NCI-H446 (cell line): ENCODE measurements at places on chromosomes 5 and 9.

GRCh38 chr9:12670006-12670405 is 23.2 kb upstream of the TYRP1 start:
- no peak for DNase-seq

- no peak for DNase-seq
Measured at GRCh38 chr5:72456391-72457074, 50.7 kb downstream of the ZNF366 start.

DNA sequence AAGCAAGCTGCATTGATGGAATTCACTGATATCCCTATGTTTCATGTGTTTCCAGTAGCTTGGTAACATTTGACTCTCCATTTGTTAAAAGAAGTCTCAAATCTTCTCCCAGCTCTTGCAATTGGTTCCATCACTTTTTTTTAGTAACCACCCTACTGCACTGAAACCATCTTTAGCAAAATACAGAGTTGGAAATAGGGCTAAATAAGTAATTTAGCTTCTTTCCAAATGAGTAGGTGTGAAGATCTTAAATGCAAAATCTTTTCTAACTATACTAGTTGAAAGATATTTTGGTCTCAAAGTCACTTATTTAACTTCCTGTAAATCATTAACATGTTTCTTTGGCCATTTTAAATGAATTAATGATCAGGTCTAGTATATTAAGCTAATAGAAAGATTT is 138.1 kb downstream of the DIRAS2 start:
- DNase-seq: no peak

- DNase-seq: no peak
Measured at GRCh38 chr9:129891569-129891968, 56.3 kb downstream of the USP20 start.

- no peak for DNase-seq
Measured at GRCh38 chr9:121478816-121479676, 20.6 kb downstream of the GGTA1 start.

DNA sequence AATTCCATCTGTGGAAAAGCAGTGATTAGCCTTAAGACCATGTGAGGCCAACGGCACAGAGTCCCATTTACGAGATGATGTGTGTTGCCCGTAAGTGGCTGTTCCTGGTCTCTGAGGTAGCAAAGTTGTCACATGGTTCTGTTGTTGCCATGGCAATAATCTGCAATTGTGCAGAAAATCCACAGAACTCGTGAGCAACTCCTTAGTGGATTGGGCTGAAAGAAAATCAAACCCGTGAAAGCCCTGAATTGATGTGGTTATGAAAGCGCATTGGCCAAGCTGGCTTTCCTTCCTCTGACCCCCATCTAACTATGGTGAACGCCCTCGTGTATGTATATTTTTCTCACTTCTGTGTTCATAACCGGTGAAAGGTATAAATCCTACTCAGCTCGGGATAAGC is 614.7 kb downstream of the EBF1 start:
- DNase-seq: no peak

DNA sequence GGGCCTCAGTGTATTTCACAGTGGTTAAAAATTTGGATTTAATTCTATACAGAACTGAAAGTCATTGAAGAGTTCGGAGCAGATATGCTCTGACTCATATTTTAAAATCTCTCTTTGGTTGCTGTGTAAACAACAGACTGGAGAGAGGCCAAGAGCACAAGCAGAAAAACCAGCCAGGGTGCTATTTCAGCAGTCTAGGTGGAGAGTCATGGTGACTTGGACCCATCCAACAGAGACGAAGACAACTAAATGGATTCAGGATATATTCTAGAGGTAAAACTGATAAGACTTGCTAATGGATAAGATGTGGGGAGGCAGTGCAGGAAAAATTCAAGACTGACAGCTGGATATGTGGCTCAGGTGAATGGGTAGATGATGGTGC is 168.9 kb downstream of the MAPKAP1 start:
- DNase-seq: peak; percentile 53

DNA sequence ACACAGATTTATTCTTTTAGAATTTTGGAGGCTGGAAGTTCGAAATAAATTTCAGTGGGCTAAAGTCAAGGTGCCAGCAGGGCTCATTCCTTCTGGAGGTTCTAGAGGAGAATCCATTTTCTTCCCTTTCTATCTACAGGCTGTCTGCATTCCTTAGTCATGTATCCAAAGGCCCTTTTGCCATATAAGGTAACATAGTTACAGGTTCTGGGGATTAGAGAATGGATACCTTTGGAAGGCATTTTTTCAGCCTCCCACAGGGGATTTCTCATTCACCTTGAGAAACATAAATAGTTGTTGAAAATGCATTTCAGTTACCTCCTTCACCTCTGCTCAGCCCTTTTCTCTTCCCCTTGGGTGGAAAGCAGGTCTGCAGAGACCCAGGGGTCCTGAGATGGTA is 280.0 kb upstream of the MAP3K1 start:
- no peak for DNase-seq

GRCh38 chr5:124457101-124457500 is 289.3 kb downstream of the ZNF608 start:
- DNase-seq: no peak

DNA sequence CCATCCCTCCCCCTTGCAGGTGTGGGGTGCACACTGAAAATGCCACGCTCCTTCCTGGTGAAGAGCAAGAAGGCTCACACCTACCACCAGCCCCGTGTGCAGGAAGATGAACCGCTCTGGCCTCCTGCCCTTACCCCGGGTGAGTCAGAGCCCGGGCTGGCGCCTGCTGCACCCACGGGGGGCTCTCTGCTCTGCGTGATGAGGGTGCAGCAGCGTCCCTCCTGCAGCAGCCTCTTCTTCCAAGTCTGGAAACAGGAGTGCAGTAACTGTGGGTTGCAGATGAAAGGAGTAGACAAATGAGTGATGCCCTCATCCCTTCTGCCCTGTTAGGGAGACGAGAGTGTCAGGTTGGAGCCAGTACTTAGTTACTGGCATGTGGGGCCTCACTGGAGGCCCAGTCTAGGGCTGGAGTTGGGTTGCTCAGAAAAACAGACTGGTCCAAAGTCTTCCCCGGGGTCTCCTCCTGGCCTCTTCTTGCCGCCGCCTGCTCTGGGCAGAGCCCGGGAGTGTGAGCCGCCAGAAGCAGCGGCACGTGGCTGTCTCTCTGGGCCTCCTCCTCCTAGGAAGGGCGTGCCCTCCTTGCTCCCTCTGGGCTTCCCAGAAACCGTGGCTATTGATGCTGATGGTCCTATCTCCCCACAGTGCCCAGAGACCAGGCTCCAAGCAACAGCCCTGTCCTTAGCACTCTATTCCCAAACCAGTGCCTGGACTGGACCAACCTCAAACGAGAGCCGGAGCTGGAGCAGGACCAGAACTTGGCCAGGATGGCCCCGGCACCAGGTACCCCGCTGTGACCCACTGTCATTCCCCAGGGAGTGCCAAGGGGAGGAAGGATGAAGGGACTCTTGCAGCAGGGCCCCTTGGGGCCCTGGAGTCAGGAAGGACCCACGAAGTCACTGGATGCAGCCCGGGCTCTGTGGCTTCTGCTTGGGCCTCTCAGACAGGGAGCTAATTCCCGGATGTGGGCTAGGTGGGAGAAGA is 8.4 kb downstream of the GFI1B start:
- no peak for DNase-seq

DNA sequence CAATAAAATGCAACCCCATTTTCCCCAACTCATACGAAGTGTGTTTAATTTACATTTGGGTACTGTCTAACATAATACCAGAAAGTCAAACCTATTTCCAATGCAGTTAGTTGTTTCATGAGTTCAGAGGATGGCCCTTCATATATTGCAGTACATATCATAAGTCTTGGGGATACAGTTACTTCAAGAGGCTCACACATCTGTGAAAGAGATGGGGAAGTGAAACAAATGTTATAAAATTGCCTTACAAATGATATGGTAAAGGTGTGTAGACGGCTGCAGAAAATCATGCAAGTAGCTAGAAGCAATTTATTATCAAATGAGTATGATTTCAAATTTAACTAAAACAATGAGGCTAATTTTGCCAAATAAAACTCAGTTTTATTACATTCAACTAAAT is 219.0 kb upstream of the CDH12 start:
- DNase-seq: no peak

GRCh38 chr5:433836-434235 is 9.1 kb upstream of the EXOC3 start:
- no peak for DNase-seq

DNA sequence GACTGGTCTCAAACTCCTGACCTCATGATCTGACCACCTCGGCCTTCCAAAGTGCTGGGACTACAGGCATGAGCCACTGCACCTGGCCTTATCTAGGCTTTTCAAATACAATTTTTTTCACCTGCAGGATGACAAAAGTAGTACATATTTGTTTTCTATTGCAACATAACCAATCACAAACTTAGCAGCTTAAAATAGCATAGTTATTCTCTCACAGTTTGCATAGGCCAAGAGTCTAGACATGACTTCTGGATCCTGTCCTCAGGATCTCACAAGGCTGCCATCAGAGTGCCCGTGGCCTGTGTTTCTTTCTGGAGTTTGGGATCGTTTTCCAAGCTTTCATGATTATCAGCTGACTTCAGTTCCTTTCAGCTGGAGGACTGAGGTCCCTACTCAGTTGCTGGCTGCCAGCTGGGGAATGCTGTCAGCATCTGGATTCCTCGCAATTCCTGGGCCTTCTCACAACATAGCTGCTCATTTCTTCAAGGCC is 348.9 kb downstream of the ARHGEF28 start:
- no peak for DNase-seq

GRCh38 chr5:94778299-94778698 is 159.8 kb downstream of the SLF1 start:
- DNase-seq: no peak

DNA sequence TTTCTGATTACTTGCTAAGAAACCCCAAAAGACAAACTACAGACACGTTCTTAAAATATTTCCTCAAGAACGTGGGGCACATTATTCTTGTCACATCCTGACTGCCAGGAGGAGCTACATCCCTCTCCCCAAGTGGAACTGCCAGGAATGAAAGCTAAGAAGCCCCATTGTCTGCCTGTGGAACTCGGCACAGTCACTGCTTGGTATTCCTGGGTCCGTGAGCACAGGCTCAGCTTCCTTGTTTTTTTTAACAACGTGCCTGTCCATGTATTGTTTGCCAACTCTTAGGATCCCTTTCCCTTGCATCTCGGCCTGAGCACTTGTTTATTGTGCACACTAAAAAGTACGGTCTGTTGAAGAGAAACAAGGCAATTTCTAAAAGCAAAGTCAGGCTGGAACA is 47.0 kb upstream of the SELENOP start:
- no peak for DNase-seq

- DNase-seq: no peak
Measured at GRCh38 chr9:130610862-130611707, 31.7 kb downstream of the FUBP3 start.

DNA sequence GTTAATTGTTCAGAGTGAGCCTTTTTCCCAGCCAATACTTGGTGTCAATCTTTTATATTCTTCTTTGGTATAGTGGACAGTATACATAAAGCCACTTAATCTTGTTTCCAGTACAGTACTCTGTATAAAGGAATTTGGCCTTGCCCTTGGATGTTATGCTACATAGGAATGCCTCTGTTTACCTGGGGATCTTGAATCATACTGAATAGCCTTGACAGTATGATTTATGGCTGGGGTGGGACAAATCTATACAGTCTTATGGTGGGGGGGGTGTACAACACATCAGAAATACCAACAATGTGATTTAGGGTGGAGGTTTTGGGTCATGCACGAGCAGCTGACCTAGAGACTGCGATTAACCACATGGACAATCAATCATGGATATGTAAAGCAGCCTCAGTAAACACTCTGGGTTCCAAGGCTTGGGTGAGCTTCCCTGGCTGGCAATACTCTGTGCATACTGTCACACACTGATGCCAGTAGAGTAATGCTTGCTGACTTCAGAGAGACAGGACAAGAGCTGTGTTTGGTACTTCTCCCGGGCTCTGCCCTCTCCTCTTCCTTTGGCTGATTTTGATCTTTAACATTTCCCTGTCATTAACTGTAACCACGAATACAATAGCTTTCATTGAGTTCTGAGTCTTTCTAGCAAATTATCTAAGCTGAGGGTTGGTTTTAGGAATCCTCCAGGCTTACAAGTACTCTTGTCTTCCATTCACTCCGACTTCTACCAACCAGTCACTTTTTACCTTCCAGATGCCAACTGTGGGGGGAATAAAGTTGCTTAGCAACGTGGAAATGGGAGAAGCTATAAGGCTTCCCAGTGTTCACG is 84.6 kb downstream of the IARS1 start:
- DNase-seq: no peak

GRCh38 chr9:26463837-26464236 is 428.8 kb downstream of the CAAP1 start:
- no peak for DNase-seq

DNA sequence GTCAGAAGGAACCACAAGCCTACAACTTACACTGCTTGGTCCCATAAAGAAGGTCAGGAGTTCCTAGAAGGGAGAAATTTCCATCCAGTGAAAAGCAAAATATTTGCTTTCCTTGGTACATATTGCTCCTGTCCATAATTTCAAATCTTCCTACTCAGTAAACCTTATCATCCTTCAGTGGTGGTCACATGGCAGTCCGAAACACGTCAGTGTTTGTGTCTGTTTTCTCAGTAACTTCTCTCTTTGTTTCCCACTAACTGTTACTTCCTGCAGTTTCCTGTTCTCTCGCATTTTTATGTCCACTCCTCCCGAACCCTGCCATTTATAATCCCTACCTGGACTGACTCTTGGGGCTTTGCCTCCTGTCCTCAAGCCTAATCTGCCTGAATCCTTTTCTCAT is 129.1 kb downstream of the FANCC start:
- no peak for DNase-seq

GRCh38 chr5:56440871-56441740 is 208.0 kb upstream of the ANKRD55 start:
- DNase-seq: no peak

DNA sequence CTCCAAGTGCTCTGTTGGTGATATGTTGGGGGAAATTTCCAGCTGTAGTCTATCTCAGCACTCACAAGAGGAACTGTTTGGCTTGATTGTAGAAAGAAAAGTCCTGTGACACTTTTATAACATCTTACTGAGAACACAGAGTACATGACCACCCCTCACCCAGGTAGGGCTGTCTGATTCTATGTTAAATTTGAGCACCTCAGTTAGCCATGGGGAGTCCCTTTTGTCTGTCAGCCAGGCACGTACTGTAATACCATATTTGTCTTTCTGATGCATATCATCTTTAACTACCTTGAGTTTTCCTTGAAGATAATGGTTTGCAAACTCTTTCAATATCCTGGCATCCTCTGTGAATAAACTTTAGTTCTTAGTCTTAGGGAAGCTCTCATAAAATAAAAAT is 164.5 kb downstream of the IZUMO3 start:
- DNase-seq: no peak

- no peak for DNase-seq
Measured at GRCh38 chr5:1437876-1438559, 7.2 kb downstream of the SLC6A3 start.

DNA sequence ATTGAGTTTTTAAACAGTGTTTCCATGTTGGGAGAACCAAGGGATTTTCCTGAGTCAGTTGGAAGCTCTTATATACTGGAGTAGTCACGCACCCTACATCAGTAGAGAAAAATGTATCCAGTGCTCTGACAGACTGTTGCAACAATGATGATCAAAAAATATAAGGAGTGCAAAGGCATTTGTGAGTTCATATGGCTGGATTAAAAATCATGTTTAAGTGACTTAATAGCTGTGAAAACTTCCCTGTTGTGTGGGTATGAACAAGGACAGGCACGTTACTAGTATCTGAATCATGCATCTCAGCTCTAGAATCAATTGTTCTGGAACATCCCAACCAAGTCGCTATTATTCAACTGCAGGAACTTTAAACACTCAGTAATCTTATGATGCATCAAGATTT is 229.7 kb downstream of the ROR2 start:
- no peak for DNase-seq

- no peak for DNase-seq
Measured at GRCh38 chr9:37025071-37025822, 8.8 kb downstream of the PAX5 start.

GRCh38 chr5:34923694-34924461 is 5.5 kb upstream of the DNAJC21 start:
- DNase-seq: no peak
